ENCODE measurements at places on chromosomes 13 and 19.

DNA sequence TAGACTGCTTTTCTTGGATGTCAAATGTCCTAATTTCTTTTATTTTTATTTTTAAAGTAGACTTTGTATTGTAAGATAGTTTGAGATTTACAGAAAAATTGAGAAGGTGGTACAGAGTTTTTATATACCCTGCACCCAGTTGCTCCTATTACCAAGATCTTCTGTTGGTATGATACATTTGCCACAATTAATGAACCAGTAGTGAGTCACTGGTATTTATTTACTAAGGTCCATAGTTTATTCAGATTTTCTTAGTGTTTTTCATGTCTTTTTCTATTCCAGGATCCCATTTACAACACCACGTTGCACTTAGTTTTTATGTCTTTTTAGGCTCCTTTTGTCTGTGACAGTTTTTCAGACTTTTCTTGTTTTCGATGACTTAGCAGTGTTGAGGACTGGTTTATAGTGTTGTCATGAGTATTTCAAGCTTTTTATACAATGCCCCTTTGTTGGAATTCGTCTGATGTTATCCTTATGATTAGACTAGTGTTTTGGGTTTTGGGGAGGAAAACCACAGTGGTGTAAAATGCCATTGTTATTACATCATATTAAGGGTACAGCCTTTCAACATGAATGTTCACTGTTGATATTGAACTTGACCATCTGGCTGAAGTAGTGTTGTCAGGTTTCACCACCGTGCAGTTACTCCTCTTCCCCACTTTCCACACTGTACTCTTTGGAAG is 35.9 kb downstream of the COG3 start:
- DNase-seq: no peak

- no peak for DNase-seq
Measured at GRCh38 chr13:97328222-97328790, 105.7 kb upstream of the RAP2A start.

GRCh38 chr19:38003438-38004185 is 96.6 kb downstream of the SIPA1L3 start:
- no peak for DNase-seq

DNA sequence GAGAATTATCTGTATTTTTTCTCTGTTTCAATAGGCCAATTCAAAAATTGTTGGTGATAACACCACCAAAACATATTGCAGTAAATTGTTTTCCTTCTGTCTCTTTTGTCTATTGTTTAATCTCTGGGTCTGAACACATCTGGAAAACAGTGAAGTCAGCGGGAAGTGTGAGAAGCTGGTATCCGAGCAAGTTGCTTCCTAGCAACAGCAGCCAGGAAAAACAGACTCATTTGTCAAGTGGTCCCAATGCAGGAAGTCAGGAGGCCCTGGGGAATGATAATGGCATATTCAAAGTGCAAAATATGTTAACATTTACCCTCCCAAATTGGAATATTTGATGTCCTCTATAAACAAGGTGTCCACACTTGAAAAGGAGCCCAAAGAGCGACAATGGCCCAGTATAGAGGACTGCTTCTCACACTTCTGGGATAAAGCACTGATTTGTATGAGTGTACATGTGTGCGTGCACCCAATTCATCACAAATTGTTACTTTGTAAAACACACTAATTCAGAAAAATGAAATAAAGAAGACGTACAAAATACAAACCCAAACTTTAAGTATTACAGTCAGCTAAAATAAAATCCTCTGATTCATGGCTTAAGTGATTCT is 515.0 kb downstream of the TBC1D4 start:
- no peak for DNase-seq
